ENCODE measurements at places on chromosomes 6 and 20.
A peak's percentile ranks its signal among the peaks of the same experiment; 100 is the strongest.

DNA sequence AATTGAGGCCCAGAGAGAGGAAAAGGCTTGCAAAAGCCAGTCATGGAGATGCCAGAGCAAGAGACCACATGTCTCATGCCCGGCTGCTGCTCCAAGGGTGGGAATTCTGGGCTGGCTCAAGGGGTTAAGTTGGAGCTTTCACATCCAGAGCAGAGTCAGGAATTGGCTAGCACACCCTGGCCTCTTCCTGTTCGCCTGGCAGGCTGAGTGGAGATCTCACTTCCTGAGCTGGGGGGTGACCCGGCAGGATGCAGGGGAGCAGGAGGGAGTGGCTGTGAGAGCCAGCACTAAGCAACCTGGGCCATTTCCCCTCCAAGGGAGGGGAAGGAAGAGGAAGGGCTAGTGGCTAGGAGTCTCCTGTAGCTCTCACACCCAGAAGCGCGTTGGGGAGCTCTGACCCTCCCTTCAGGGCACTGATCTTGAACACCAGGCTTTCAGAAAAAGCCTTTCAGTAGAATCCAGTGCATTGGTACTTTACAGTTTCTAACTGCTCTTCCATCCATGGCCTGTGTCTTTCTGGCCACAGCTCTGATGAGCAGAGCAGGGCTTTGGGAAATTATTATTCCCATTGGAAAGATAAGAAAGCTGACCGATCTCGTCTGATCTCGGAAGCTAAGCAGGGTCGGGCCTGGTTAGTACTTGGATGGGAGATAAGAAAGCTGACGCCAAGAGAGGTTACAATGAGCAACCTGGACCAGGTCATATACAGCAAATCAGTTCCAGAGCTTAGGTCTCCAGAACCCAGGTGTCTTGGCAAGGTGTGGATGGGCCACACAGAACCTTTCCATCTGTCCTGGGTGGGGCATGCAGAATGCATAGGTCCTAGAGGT is 2.2 kb upstream of the CCM2L start:
- DNase-seq: no peak

GRCh38 chr20:59300333-59301081 is at the start of gene EDN3:
Gene EDN3 (plus strand): TSS chr20:59300611. CDS start chr20:59300813, 202 bp downstream.
- DNase-seq: no peak

DNA sequence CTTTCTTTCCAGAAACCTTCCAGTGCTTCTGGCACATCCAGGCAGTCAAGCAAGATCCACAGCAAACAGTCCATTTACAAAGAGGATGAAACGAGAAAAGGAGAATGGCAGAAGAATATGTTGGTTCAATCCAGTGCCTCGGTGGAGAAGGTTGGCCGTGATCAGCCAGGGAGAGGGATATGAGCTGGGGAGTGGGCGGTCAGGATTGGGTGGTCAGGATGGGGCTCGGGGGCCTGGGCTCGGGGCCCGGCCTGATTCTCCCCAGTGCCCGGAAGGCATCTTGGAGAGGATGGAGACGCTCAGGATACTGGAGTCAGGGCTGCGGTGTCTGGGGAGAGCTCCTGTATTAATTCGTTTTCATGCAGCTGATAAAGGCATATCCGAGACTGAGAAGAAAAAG is 61.3 kb downstream of the EFCAB8 start:
- DNase-seq: no peak

DNA sequence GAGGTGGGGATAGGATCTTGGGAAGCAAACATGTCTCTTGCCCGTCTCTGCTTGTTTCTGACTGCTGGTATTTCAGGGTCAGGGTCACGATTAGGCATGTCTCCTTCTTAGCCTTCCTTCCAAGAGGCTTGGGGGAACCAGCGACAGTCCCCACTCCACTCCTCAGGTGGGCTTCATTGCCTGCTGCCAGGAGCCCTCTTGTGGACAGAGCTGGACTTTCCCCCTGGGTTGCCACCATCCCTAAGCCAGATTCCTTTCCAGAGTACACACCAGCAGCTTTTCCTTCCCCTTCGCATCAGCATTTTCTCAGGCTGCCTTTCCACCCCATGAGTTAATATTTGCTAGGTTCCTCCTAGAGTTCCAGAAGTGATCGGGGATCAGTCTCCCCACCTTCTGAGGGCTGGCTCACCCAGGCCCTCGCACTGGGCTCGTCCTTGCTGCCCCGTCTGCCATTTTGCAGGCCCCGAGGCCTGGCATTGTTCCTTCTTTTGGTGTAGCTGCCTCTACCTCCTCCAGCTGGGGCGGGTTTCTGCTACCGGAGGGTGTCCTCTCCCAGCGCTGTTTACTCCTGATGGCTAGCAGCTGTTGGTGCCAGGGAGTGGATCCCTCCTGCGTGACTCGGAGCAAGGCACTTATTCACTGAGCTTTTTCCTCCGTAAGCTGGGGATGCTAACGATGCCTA is 8.8 kb upstream of the C20orf144 start:
- no peak for DNase-seq

- DNase-seq: no peak
Measured at GRCh38 chr20:26169506-26169905, 472.9 kb upstream of the ZNF337 start.

DNA sequence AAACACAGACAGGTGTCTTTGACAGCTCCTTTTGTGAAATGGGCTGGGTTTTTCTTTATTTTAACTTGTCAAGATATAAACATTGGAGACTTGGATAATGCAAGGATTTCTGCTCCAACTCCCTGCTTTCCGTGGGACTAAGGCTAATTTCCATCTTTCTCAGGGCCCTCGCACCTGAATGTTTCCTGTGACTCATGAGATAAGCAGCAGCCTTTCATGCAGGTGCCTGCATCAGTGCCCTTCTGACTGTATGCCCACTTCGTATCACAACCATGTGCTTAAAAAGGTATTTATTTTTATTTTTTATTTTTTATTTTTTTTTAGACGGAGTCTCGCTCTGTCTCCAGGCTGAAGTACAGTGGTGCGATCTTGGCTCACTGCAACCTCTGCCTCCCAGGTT is 736.1 kb downstream of the DOK5 start:
- DNase-seq: no peak

DNA sequence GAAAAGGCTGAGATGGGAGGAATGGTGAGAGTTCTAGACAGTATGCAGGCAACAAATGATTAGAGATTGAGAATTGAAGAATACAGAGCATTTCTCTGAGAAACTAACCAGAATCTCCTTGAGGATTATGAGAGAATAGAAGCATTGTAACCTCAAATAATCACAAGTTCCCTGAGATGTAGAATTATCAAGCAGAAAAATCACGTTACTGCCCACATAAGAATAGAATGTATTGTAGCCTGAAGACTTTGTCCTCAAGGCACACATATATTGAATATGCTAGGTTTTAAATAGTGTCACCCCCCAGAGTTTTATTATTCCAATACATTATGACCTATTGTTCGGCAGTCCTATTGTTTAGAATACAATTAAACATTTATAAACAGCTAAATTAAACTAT is 57.2 kb downstream of the CNKSR3 start:
- DNase-seq: no peak

GRCh38 chr6:86937219-86938079 is at the start of gene HTR1E:
Gene HTR1E (plus strand): TSS chr6:86937528. CDS start chr6:87015335, 77,807 bp downstream.
- DNase-seq: peak; percentile 1

DNA sequence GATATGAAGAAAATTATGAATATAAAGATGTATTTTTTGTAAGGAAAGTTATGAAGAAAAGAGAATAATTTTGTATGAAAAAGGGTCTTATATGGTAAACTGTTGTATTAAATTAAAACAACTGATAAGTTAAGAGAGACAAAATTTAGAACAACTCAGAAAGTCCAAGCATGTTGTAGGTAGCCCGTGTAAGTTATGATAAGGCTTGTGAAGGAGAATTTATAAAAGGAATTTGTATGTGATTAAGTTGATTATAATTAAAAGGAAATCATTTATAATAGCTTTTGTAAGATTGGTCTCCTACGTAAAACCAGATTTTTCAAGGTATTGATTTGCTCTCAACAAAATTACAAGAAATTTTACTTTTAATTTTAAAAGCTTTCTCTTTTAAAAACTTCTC is 1579.3 kb downstream of the HACE1 start:
- DNase-seq: no peak

DNA sequence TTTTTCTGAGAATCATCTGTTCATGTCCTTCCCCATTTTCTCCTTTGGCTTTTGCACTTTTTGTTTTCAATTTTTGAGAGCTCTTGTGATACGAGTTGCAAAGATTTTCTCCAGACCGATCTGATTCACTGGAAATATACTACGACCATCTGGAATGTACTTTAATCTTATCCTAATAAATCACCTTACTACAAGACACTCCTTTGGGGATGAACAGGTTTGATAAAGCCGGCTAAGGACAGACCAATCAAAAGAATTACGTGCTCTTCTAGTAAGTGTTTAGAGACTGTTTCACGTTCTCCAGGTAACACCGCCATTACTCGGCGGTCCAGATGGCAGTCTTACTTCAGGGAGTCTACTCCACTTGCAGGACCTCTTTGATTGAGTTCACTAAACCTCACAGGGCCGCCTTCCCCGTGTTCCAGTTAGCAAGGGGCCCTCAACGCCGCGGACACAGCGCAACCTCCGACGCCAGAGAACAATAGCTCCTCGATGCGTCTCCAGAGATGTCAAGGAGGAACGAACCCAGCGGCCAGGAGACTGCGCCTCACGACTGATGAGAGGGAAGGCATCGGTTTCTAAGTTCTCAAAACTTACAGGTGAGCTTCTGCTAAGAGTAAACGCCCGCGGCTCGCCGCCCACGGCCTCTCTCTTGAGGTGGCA is 920 bp upstream of the WTAP start:
- no peak for DNase-seq

DNA sequence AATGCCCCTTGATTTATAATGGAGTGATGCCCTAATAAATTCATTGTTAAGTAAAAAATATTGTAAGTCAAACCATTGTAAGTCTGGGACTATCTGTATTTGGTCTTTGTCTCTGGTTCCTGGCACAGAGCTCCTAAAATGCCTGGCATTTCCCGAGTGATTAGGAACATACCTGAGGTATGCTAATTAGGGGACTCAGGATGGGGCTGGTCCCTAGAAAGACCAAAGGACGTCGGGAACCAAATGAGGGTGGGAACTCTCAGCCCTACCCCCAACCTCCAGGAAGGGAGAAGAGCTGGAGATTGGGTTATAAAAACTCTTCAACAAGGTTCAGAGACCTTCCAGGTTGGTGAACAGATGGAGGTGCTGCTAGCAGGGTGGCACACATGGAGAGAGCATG is 82.6 kb upstream of the ARG1 start:
- DNase-seq: no peak

DNA sequence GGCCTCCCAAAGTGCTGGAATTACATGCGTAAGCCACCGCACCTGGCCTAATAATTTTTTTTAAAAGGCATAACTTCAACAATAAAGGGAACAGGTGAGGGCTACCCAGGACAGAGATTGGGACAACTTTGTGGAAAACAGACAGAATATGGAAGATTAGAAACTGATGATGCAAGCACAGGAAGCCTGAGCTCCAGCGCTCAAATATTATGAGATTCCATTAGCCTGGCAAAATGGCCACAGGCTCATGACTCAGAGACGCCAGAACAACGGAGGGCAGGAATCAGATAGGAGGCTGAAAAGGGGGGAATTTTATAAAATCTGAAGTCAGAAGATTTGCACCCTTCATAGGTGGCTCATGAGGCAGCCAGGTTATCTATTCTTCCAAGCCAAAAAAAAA is 103.1 kb upstream of the MRPS10 start:
- DNase-seq: no peak

DNA sequence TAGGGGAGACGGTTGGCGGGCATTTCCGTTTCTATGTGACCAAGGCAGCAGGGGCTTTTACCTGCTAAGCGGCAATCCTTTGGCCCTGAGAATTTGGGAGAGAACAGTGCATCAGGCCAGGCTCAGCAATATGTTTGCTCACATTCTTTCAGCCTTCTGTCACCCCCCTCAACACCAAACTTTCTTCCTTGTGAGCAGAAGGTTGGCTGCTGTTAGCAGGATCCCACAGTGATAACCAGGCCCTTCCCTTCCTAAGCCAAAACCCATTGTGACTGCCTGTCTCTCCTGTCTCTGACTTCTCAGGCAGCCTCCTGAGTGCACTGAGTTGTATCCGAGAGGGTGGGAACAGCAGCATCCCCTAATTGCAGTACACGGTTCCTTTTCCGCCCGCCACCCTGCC is 43.7 kb downstream of the STK35 start:
- DNase-seq: no peak

GRCh38 chr20:13953227-13953626 is 37.2 kb downstream of the SEL1L2 start:
- no peak for DNase-seq

DNA sequence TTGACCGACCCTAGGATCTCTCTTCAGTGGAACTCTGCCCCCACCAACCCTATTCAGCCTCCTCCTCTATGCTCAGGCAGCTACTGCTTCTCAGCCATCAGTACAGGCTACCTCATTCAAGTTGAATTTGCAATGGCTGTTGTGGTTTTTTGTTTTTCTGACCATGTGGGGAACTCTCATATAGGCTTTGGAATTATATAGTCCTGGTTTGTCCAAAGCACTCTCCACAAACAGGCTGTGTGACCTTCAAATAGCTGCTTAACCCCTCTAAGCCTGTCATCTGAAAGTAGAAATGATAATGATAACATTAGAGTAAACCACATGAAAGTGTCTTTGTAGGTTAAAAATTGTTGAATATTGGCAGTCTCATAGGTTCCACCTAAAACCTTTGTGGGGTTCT is 80.3 kb downstream of the UNC5CL start:
- DNase-seq: no peak

DNA sequence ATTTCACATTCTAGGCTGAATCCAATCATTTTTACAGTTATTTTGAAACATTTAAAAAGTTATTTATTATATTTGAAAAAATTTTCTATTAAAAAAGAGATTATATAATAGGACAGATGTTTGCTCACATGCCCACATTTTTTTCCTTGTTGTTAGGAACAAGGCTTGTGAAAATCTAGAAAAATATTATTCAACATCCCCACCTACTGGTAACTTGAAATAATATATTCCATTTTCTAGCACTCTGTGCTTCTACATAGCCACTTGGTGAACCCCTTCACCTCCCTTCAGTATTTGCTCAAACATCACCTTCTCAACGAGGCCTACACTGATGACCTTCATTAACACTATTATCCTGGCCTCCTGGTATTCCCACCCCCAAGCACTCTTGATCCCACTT is 18.3 kb upstream of the GPRC6A start:
- DNase-seq: no peak

- DNase-seq: no peak
Measured at GRCh38 chr6:33458676-33459075, 4.3 kb downstream of the ZBTB9 start.
